AG04450 (cell line): ENCODE measurements at places on chromosomes 6 and 20.

DNA sequence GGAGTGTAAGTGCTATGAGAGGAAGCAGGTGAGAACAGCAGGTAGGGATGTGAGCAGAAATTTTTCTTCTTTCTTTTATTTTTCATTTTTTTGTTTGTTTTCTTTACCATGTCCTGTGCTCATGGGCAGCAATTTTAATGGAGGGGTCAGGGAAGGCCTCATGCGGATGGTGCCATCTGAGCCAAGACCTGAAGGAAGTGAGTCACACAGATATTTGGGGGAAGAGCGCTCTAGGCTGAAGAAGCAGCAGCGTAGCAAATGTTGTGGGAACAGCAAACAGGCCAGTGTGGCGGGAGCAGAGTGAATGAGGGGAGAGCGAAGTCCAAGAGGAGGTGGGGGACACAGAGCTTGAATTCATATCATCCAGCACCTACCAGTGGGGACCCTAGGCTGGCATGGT, 12.7 kb downstream of the SPDEF start:
- peak; percentile 4 for DNase-seq

DNA sequence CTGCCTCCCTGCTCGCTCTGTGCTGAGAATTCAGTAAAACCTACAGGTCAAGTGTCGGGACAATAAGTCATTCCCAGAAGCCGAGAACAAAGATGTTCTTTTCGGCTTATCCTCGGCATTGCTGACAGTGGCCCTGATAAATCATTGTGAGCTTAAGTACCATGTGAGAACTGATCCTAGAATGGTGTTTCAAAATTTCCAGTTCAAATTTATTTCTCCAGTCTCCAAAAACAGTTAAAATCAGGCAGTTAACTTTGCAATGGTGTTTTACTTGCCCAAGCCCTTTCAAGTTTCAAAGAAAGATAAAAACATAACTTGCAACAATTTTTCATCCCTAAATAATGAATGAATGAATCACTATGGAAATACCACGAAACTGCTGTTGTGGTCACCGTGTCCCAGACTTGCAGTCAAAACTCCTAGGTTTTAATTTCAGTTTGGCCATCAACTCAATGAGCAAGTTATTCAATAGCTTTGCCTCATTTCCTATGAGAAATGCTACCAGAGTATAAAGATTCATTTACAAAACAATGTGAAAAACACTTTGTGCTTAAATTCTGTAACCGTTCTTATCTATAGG, 4.3 kb downstream of the ATP5F1E start:
- no peak for DNase-seq

- DNase-seq, result no peak
Observed at GRCh38 chr6:121578216-121578615, 142.8 kb downstream of the GJA1 start.

GRCh38 chr20:61263084-61263695, 11.1 kb downstream of the CDH4 start:
- DNase-seq, result no peak

DNA sequence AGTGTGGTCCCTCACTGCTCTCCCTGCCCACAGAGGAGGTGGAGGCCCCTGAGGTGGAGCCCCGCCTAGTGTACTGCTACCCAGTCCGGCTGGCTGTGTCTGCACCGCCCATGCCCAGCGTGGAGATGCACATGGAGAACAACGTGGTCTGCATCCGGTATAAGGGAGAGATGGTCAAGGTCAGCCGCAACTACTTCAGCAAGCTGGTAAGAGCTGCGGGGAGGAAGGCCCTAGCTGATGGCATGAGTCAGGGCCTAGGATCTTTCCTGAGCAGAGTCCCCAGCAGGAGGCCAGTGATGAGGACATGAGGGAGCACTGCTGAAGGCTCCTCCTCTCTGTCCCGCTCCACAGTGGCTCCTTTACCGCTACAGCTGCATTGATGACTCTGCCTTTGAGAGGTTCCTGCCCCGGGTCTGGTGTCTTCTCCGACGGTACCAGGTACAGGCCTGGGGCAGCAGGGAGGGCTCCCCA, 11.2 kb downstream of the PCIF1 start:
- DNase-seq, result no peak

GRCh38 chr20:61203320-61203719, 48.7 kb upstream of the CDH4 start:
- DNase-seq, result no peak

- DNase-seq, result peak; percentile 61
Observed at GRCh38 chr6:84137051-84137375, 90.4 kb downstream of the CEP162 start.

GRCh38 chr20:57259938-57260921, 6.2 kb downstream of the BMP7 start:
- DNase-seq, result no peak

- DNase-seq, result no peak
Observed at GRCh38 chr6:24788031-24788665, 10.6 kb downstream of the ARMH2 start.

DNA sequence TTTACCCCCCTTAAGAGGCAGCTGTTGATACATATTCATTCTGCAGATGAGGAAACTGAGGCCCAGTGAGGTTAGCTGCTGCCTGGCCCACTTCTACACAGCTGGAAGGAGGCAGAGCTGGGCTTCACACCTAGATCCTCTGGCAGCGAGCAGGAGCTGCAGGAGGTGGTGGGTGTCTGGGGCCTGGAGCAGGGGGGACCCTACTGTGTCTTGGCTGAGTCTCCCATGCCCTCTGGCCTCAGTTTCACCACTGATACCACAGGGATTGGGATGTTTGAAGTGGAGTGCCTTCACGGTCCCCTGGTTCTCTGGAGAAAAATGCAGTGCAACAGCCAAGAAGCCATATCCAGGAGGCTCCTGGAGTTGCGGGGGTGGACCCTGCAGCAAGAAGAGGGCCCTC, 8.2 kb upstream of the BPIFA2 start:
- DNase-seq, result no peak

DNA sequence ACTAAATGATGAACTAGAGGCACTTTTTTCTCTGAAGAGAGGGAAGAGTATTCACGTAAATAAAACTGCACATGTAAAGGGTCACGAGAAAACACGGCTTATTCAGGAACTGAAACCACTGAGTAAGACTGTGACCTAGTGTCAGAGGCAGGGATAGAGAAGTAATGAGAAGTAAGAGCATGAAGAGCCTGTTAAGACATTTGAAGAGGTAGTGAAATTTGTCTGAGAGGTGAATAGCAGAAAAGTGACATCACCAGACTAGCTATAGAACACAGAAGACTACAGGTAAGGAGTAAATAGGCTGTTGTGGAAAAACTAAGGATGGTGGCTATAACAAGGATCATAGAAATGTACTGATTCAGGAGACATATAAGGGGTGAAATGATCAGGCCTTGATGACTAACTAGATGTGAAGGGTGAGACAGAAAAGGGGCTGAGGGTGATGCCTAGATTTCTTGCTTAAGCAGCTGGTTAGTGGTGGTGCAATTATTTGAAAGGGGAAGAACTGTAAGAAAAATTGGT, 76.8 kb downstream of the REV3L start:
- no peak for DNase-seq

DNA sequence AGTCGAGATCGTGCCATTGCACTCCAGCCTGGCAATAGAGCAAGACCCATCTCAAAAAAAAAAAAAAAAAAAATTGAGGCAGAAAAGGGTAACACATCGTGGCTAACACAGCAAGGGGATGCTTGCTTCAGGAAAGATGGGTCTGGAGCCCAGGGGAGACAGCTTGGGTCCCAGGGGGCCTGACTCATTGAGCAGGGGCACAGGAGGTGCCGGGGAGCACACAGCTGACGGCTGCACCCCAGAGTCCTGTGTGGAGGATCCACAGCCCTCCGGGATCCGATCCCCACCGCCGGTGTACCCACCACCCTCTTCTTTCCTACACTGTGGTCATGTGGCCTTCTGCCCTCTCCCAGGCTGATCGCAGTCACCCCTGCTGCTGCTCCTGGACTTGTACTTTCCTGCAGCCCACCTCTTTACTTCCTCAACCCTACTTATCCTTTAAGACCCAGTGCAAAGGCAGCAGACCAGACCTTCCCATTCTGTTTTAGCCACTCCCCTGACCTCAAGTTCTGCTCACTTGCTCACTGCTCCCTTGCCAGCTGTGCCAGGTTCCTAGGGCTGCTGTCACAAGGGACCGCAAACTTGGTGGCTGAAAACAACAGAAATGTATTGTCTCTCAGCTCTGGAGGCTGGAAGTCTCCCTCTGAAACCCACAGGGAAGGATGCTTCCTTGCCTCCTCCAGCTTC, 17.6 kb upstream of the EZR start:
- no peak for DNase-seq

- no peak for DNase-seq
Observed at GRCh38 chr20:25360631-25361286, 29.9 kb downstream of the ABHD12 start.

GRCh38 chr6:169146521-169146920, 107.1 kb downstream of the THBS2 start:
- no peak for DNase-seq

DNA sequence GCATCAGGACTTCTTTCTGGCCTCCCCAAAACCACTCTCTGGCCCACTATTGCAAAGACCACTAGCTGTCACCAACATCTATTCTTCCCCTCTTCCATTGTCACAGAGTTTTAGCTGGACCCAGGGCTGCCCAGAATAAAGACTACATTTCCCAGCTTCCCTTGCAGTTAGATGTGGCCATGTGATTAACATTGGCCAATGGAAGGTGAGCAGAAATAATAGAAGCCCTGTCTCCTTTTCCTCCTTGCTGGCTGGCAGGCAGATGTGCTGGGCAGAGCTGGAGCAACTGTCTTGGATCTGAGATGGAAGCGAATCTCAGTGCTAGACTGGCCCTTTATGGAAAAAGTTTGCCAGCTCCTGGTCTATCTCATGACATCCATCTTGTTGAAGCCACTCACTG, 97.0 kb downstream of the KCNB1 start:
- DNase-seq, result no peak

DNA sequence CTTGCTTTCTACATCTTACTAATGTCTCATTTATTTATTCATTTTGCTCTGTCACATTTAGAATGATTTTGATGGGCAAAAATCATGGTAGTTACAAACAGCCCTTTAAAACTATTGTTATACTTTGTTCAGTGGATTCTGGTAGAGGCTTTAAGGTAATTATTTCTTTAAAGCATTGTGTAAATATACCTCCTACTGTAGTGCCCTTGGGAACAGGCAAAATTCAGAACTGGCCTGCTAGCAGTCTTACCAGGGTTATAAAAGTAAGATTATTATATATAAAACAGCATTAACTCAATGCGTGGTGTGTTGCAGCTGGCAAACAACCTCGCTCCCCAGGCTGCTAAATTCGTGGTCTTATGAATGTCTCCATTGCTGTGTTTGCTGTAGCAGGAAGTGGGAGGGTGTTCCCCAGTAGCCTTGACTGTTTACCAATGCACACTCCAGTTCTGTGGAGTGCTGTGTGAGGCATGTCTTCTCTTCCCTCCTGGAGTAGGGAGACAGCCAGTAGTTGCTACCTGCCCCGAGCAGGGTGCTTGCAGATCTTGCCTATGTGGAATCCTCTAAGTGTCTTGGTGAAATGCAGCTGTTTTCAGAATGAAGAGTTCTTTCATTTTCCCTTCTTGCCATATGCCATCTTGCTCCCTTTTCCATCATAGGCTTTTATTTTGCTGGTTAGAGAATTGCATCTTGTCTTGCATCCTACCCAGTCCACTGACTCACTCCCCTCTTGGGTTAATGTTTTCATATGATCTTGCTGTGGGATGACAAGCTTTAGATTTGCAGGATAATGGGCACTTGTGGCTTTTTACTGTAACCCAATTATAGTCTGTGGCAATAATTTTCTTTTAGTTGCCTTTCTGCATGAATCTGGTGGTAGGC, 45.3 kb downstream of the IGF2R start:
- no peak for DNase-seq
